CD8-positive, alpha-beta memory T cell (primary cell): ENCODE measurements at places on chromosomes 7 and 10.

GRCh38 chr7:101936611-101937231 is 119.3 kb downstream of the CUX1 start:
- DNase-seq = no peak

GRCh38 chr10:97192952-97193435 is 7.2 kb upstream of the SLIT1 start:
- DNase-seq = no peak

DNA sequence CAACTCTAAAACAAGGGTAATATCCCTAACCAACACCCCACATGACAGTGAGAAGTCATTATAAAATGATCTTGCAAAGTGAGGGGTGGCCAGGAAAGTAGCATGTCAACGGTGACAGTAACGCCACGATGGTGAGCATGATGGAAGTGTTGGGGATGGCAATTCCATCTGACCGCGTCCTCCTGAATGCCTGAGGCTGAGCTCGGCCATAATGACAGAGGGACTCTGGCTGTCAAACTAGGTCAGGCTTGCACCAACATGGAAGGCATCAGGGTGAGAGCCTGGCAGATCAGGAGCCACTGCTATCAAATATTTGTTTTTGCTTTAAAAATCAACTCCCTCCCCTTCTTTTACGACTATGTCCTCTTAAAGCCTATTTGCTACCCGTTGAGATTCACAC is 55.7 kb upstream of the EFCAB10 start:
- DNase-seq = no peak

DNA sequence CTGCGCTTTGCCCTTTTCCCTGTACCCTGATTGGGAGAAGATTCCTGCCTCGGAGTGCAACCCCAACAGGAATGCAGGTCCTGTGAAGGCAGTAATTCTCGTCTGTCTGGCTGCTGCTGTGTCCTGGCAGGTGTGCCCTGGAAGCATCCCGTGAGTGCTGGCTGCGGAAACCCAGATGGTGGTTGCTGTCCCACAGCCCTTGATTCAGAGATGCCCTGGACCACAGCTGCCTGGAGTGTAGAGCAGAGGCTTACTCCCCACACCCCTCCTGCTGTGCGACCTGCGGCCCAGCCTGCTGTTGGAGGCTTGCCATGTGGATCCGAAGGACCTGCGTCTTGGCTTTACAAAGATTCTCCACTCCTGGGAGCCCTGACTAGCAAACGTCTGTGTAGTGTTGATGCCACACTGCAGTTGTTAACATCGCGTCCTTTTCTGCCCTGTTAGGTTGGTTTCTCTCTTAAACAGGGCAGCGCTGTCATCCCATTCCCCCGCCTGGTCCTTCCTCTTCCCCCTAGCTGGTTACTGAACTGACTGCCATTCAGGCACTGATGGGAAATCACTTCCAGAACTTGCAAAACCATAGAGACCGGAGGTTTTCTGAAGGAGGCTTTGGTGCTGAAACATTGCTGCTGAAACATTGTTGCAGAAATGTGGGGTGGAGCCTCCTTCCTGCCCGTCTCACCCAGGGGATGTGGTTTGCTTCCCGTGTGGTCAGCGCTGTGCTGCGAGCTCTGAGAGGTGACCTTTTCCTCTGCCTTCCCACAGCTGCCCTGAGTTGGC is 53.3 kb downstream of the DNAJB6 start:
- no peak for DNase-seq

GRCh38 chr7:22329816-22330524 is 27.0 kb downstream of the RAPGEF5 start:
- no peak for DNase-seq

GRCh38 chr7:18610331-18610948 is 114.9 kb downstream of the HDAC9 start:
- no peak for DNase-seq

DNA sequence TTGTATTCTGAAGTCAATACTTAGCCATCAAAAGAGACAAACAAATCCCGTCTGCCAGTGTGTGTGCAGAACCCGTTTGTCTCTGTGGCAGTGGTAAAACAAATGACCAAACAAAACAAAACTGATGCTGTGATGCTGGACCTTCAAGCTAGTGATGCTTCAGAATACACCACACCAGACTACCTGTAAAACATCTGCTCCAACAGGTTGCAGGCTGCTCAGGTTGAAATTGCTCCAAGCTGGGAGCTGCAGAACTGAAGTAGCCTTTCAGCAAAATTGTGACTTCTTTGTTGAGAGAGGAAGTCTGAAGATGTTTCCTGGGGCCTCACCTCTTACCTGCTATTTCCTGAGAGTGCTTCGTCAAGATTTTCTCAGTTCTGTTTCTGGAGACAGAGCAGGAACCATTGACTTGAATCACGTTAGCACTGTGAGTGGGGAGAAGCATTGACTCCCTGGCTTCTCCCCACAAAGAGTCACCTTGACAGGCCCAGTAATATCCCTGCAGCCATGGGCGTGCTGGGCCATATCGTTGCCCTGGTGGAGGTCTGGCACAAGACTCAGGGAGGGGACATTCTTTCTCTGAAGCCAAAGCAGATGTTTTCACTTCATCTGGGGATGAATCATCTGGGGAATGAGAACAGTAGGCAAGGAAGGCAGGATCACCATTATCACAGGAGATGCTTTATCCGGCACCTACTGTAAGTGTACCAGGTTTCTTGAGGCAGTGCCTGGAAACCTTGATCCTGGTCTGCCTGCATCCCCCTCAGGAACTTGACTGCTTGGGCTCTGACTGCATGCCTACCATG is 80.2 kb downstream of the RBM20 start:
- no peak for DNase-seq

- DNase-seq = no peak
Observed at GRCh38 chr10:88755753-88756152, 4.1 kb upstream of the LIPN start.

DNA sequence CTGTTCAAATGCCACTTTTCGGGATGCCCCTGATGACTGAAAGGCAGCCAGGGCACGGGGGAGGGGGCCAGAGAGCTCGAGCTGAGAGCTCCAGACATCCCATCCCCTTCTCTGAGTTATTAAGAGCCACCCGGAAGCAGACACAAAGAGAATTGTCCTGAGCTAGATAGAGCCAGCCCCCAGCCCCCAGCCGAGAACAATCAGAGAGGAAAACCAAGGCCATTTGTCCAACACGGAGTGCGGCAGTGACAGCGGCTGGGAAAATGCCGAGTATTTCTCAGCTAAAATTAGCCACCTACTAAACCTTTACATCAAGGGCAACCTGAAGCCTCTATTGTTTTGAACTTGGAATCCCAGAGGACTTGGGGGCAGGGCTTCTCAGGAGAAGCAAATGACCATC is 51.0 kb downstream of the UNC5B start:
- no peak for DNase-seq
